ENCODE measurements at places on chromosomes 11 and 22. TPM values are rescaled to one million over a fixed set of nuclear protein-coding genes. Genes with fewer than 3 reads are reported as not detected.

TPBGL gene
- 0.08 TPM for polyA plus RNA-seq

GRCh38 chr11:134823970-134824369 lies 411.9 kb upstream of the B3GAT1 start:
- no peak for DNase-seq

DNA sequence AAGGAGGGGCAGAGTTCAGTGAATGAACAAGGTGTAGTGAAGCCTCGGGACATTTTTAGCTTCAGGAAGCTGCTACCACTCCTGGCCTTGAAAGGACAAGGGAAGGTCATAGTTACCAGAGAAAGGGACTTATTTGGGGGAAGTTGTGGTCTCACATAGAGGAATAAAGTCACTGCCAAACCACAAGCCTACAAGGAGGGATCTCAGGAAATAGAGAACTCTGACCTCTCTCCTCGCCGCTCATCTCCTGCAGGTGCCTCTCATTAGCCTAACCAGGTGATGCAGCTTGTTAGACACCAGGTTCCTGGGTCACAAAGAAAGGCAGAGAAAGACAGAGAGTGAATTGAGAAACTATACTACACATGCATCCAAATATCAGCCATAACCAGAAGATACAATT lies 14.3 kb upstream of the TOLLIP start:
- DNase-seq: no peak

GRCh38 chr11:60485987-60486386 lies 6.6 kb upstream of the MS4A12 start:
- DNase-seq: no peak

- DNase-seq: no peak
Measured at GRCh38 chr11:113465786-113466185, 9.4 kb downstream of the DRD2 start.

- DNase-seq: no peak
Measured at GRCh38 chr22:37764622-37765021, 43.1 kb upstream of the GCAT start.

FADS3 gene
- 17.9 TPM for polyA plus RNA-seq
